Osteocyte (in vitro differentiated cells): ENCODE measurements at places on chromosomes 11 and 22. TPM values are rescaled to one million over a fixed set of nuclear protein-coding genes. Genes with fewer than 3 reads are reported as not detected.

GRCh38 chr11:129331871-129332274, 43.8 kb upstream of the BARX2 start:
- no peak overlapping the region for H3K4me3 ChIP-seq

DNA sequence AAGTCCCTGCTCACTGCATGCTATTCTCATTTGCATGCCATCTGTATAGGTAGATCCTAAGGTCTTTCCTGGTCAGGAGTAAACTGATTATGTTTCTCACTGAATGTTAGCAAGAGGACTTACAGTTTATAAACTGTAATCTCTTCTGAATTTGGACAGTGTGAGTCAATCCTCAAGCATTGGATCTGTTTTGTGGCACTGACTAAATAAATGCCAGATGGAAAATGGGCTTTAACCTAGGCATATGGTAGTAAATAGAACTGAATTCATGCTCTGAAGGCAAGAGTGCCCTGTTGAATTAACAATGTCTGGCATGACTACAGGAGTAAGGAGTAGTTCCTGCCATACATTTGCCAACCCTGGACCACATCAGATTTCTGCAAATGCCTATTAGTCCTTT, 11.4 kb downstream of the FAM181B start:
- H3K27ac ChIP-seq, result no peak overlapping the region
- peaks cover 6% of the 10 kb centered on the region for H3K27me3 ChIP-seq
- H3K36me3 ChIP-seq, result no peaks in the 10 kb centered on the region
- H3K4me3 ChIP-seq, result no peak overlapping the region

DNA sequence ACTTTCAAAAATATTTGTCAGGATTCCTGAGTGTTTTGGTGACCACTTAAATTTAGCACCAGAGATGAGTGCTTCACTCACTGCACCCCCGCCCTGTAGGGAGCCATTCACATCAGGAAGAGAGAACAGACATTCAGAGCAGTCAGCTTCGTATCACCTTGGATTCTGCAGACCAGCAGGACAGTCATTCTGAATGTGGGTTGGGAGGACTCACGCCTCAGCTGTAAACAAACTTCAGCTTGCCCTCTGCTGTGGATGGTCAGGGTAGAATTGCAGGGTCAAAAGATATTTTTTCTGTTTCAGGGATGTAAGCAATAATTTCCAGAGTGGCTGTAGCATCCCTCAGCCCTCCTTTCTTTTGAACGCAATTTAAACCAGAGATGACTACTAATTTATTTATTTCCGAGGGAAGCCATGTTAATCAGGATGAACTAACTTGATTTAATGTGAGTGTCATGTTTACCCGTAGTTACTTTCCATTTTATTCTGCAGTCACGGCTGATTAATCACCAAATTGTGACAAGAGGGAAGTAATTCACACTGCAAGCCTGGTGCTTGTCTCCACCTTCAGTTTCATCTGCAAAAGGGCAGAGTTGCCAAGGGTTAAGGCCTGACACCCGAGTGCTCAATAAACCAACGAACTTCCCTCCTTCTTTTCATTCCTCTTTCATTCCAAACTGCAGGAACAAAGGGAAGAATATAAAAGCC, 174.2 kb upstream of the DDI1 start:
- no peaks in the 10 kb centered on the region for H3K27me3 ChIP-seq
- no peak for DNase-seq
- H3K36me3 ChIP-seq, result no peaks in the 10 kb centered on the region
- no peak overlapping the region for H3K27ac ChIP-seq
- no peak overlapping the region for H3K4me3 ChIP-seq

DNA sequence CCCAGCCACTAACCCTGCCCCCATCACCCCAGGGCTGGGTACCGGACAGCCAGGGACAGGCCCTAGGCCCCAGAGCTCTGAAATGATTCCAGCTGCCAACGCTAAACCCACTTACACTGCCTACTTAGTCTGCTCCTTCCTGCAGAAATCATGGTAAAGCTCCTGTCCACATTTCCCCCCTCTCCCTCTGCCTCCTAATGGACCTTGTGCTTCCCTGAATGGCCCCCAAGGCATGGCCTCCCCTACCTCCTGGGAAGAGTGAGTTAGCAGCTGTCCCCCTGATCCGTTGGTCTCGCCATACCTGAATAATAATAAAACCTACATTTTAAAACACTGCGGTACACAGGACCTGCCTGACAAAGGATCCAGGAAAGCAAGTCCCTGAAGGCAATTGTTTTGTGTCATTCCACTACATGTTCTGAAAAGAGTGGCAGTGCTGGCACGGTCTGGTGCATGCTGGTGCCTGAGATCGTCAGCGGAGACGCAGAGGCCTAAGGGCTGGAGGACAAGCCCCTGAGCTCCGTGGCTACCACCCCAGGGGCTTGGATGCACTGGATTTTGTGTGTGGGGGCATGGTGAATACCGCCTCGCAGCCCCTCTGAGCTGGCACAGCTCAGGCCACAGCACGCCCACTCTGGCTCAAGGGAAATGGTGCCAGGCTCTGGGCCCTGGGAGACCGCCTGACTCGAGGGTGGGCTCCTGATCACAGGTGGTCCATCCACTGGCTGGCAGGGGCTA, 186.3 kb downstream of the CTTN start:
- no peaks in the 10 kb centered on the region for H3K36me3 ChIP-seq
- no peak for DNase-seq
- no peaks in the 10 kb centered on the region for H3K4me1 ChIP-seq
- no peak overlapping the region for H3K27ac ChIP-seq
- H3K4me3 ChIP-seq, result no peak overlapping the region

- peaks cover 5% of the 10 kb centered on the region for H3K27me3 ChIP-seq
- DNase-seq, result no peak
- no peak overlapping the region for H3K27ac ChIP-seq
- H3K4me3 ChIP-seq, result no peak overlapping the region
- H3K36me3 ChIP-seq, result no peaks in the 10 kb centered on the region
These were observed 29.7 kb upstream of the DDX6 start for GRCh38 chr11:118820412-118821357.

GRCh38 chr11:58958500-58958899, 19.2 kb downstream of the GLYATL1 start:
- H3K36me3 ChIP-seq, result no peaks in the 10 kb centered on the region
- no peak for DNase-seq
- H3K27ac ChIP-seq, result no peak overlapping the region
- H3K27me3 ChIP-seq, result peaks cover 5% of the 10 kb centered on the region
- no peaks in the 10 kb centered on the region for H3K4me1 ChIP-seq
- no peak overlapping the region for H3K4me3 ChIP-seq

DNA sequence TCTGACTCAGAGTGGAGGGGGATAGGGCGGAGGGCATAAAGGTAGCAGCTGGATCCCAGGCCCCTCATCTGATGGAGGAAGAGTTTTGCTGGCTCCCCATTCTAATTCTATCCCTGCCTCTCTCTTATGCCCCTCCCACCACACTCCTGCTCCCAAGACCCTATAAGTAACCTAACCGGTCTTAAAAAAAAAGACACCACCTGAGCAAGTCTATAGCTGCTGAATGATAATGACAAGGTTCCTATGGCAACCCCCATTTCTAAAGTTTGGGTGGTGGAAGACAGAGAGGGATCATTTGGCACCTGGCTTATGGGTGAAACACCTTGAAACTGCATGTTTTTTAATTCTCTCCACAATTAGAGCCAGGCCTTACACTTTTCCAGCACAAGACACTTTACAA, 69.6 kb downstream of the LARGE1 start:
- peaks cover 2% of the 10 kb centered on the region for H3K36me3 ChIP-seq
- no peak overlapping the region for H3K27ac ChIP-seq
- no peaks in the 10 kb centered on the region for H3K27me3 ChIP-seq
- H3K4me1 ChIP-seq, result peaks cover 36% of the 10 kb centered on the region
- no peak overlapping the region for H3K4me3 ChIP-seq
- DNase-seq, result no peak

DNA sequence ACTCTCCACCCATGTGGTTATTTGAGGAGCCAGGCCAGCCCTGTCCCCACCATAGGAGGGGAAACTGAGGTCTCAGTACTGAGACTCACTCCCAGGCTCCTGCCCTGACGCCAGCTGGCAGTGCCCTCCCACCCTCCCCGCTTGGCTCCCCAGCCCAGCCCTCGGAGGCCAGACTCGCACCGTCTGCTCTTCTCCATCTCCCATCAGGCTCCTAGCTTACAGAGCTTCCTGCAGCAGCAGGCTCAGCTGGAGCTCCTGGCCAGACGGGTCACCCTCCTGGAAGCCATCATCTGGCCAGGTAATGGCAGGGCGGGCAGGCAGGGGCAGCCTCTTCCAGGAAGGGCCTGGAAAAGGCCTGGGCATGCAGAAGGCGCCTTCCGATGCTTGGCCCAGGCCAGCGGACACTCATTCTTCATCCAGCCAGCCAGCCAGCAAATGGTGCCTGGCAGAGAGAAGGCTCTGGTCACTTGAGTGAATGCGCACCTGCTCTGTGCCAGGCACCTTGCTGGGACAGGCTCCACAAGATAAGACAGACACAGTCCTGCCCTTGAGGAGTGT, 12.6 kb downstream of the RHBDD3 start:
- H3K36me3 ChIP-seq, result no peaks in the 10 kb centered on the region
- H3K27me3 ChIP-seq, result peaks cover 3% of the 10 kb centered on the region
- H3K27ac ChIP-seq, result no peak overlapping the region

DNA sequence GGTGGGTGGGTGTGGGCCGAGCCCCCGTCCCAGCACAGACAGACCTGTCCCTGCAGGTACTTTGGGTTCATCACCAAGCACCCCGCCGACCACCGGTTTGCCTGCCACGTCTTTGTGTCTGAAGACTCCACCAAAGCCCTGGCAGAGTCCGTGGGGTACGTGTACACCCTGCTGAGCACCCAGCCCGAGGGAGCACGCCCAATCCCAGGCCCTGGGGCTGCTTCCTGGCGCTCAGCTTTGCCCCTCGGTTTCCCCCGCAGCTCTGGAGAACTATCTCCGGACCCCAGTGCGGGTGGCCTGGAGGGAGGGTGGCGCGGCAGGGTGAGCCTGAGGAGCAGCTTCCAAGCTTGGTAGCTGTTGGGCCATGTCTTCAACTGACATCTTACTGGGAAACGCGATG, 2.0 kb downstream of the FREY1 start:
- no peak for DNase-seq
- peaks cover 4% of the 10 kb centered on the region for H3K27me3 ChIP-seq
- H3K4me1 ChIP-seq, result peaks cover 7% of the 10 kb centered on the region
- no peaks in the 10 kb centered on the region for H3K36me3 ChIP-seq
- H3K27ac ChIP-seq, result no peak overlapping the region

DNA sequence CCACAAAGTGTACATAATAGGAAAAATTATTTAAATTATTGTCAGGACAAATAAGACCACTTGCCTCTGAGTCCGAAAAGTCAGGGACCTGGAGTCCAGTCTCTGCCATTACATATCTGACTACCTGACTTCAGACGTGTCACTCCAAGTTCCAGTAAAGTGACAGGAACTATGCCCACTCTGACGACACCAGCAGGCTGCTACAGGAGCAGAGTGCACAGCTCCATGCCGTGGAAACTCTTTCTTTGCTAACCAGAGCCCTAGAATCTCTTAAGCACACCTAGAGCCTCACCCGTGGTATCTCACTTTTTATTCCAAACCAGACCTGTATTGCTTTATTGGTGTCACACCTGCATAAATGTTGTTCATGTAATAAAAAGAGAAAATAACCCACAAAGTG, 93.7 kb downstream of the PLEKHA7 start:
- peaks cover 2% of the 10 kb centered on the region for H3K36me3 ChIP-seq
- DNase-seq, result no peak
- H3K4me1 ChIP-seq, result peaks cover 8% of the 10 kb centered on the region
- no peak overlapping the region for H3K4me3 ChIP-seq
- H3K27ac ChIP-seq, result no peak overlapping the region
- peaks cover 4% of the 10 kb centered on the region for H3K27me3 ChIP-seq

Gene DUSP8
- total RNA-seq, result 5.4 and 7.7 TPM in 2 replicates

Gene CNGA4
- not detected in 2 replicates for total RNA-seq
